NCI-H345 (cell line): ENCODE measurements at places on chromosomes 4 and X.

- DNase-seq = peak; percentile 75
Measured at GRCh38 chr4:33357121-33357520, 2637.0 kb downstream of the PCDH7 start.

DNA sequence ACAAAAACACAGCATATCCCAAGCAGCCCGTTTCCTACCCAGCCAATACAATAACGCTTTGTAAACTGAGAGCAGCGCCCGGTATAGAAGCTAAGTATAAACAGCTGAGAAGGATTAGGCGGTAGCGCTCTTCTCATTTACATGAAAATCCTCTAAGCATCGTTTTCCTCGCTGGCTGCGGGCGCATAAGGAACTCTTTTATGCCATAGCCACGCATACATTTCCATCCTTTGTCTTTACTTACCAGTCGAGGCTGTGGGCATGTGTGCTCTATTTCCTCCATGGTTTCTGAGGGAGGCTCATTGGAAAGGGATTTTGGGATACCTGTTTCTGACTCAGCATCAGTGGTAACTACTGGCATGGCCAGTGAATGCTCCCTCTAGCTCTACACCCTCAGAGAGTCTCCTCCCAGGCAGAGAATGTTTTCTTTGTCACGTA, 383 bp downstream of the PCYT1B start:
- DNase-seq = peak; percentile 45

- DNase-seq = no peak
Measured at GRCh38 chr4:39243462-39243861, 61.1 kb downstream of the WDR19 start.

GRCh38 chr4:84966382-84967242, at the start of gene WDFY3:
WDFY3 (minus strand) TSS chr4:84966690; CDS start chr4:84860591, 106,099 bp downstream.
- peak; percentile 79 for DNase-seq

DNA sequence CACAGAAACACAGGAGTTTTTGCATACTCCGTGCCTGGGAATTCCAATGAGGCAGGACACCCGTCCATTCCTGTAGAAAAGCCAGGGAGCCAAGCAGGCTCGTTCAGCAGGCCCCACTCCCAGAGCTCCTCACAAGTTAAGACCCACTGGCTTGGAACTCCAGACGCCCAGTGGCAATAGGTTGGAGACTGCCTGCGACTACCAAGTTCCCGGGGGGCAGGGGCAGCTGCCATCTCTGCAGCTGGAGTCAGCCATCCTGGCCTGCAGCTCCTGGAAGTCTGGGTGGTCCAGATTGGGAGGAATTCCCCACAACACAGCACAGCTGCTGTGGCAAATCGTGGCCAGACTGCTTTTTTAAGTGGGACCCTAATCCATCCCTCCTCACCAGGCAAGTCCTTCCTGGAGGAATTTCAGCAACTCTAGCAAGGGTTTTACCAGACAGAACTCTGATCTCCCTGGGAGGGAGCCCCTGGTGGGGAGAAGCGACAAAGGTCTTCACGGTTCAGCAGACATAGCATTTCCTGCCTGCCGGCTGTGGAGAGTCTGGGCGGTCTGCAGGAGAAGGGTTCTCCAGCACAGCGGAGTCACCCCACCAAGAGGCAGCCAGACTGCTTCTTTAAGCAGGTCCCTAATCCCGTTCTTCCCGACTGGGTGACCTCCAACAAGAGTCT, 231.9 kb downstream of the STPG2 start:
- no peak for DNase-seq

DNA sequence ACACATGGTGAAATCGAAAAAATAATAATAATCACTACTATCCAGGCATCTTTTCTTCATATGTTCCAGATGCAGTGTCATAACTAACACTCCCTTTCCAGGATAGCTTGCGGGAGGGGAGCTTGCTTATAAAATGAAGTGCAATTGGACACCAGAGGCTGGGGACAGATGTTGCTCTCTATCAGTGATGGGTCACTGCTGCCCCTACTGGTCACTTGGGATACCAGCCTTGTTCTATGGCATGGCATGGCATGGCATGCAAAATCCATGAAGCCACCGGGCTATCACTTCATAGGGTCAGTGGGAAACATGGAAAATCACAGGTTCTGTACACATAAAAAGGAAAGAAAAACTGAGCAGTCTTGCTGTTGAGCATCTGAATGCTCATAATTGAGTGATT, 168.1 kb downstream of the GLRA2 start:
- no peak for DNase-seq

DNA sequence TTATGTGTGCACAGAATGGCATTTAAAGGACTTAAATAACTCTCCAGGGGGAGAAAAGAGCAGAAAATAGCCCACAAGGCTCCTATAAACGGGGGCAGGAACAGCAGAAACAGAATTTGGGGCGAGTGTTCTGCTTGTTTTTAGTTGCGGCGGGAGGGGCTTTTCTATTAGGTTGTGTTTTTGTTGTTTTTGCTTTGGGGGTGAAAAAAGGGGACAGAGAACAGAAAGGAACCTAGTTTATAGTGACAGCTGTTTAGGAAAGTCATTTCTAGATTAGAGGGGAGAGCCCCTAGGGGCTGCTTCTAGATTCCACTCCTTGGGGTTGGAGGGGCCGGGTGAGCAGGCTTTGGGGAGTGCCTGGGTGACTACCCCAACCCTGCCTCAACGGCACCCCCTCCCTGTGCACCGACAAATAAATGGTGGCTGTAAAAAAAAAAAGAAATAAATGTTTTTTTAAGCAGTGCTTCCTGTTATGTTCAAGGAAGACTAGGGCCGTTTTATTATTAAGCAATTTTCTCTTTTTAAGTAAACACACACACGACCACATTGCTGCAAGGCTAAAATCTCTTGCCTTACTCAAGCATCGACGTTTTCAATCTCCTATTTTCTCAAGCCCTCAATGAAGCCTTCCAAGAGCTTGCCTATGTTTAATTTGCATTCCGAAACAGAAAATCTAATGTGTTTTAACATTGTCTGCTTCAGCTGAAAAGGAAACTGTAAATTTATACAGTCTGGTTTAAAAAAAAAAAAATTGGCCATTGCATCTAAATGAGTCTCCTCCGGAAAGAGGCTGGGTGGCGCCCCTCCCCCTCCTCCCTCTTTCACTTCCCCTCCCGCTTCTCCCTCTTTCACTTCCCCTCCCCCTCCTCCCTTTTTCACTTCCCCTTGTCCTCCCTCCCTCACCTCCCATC, 123.3 kb upstream of the TBL1X start:
- DNase-seq = peak; percentile 19

DNA sequence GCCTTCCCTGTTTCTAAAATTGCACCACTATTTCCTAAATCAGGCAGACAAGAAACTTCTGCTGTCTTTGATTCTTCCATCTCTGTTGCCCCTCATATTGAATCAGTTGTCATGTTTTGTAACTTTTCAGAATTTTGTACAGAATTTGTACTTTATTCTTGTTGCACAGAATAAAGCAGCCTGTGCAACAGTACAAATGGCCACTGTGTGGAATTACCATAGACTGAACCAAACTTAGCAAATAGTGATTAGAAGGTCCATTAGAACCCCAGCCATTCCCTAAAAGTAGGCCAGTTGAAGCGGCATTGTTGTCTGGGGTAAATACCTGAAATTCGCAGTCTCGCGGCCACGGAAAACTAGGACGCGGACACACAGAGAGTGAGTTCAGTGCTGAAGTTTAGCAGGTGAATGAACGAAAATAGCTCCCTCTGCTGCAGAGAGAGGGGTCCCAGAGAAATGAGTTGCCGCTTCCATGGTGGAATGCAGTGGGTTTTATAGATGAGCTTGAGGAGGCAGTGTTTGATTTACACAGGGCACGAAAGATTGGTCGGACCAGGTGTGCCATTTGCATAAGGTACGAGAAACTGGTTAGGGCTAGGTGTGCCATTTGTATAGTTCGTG, 71.8 kb downstream of the C4orf33 start:
- DNase-seq = no peak
